ENCODE measurements at places on chromosomes 3 and 15.

DNA sequence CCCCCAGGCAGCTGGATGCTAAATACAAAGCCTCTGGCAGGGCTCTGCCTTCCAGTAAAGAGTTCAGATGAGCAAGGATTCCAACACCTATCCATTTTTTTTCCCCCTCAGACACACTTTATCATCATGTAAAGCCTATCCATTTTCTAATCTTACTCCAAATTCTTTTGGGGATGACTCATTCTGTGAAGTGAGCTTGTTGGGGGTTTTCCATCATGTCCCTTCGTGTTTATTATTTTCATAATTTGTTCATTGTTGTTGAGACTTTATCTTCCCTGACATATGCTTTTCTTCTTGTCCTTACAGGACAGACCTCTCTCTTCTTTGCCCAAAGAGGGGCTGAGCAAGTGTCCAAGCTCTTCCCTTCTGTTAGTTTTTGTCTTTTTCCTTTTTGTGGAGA lies 34.7 kb upstream of the SH3BP5 start:
- DNase-seq, result no peak

DNA sequence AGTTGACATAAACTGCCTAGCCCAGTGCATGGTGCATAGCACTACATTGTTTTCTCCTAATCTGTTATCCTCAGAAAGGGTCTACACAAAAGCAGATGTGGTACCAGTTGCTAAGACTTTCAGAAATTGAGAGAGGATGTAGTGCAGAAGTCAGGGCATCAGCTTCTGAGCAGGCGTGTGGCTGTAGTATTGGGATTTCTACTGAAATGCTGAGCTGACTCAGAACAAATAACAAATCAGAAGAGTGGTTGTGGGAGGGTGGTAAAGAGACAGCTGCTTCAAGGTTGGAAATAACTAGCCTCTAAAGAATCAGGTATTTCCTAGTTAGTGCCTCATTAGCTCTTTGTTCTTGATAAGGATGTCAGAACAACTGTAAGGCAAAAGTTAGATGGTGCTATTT lies 161.3 kb downstream of the AKAP13 start:
- DNase-seq, result no peak

- no peak for DNase-seq
Observed at GRCh38 chr15:63426552-63426951, 44.9 kb upstream of the CA12 start.

DNA sequence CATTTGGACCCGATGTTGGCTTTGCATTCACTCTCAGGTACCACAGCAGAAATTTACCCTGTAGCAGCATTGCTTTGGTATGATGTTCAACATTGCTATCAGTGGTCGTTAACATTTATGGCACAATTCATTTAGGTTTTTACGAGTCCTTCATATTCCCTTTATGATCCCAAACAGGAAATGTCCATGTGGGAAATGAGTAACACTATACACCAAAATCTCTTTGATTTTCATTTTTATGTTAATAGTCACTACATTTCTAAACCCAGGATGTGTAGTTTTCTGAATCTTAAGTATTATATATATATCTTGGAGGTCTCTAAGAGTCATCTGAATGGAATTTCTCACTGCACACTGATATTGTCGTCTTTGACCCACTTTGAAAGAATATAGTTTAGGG lies 78.5 kb upstream of the RBMS3 start:
- DNase-seq, result no peak

- no peak for DNase-seq
Observed at GRCh38 chr3:50264964-50265485, 3.9 kb upstream of the SEMA3B start.

- DNase-seq, result no peak
Observed at GRCh38 chr3:129732200-129732876, 125.9 kb upstream of the PLXND1 start.

DNA sequence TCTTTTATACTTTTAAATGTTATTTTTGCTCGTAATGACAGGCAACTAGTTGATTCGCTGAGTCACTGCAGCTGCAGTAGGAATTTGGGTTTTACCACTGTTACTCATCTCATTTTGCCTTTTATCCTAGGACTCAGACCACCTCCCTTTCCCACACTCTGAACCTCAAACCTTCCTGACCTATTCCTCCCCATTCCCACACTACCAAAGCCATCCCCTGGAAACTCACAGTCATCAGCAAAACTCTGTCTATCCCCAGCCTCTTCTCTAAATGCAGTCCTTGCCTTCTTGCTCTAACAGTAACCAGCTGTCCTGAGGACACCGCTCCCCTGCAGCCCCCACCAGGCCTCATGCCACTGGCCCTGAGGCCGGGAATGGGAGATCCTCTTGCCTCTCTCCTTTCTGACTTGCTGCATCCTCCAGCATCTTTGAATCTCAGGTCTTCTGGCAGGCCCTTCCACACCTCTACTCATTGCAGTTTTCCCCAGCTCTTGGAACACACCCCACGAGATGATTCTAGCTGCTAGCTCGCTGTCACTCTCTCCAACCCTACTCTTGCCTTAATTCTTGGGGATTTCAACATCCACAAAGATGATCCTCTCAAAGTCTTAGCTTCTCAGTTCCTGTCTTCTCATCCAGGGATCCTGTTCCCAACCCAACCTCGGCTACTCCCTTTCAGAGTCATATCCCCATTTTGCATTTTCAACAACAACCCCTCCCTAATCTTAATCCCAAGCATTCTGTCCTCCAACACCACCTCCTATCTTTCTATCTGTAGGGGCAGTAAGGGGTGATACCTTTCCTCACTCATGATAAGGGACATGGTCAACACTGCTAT lies 55.9 kb upstream of the C3orf80 start:
- DNase-seq, result no peak

DNA sequence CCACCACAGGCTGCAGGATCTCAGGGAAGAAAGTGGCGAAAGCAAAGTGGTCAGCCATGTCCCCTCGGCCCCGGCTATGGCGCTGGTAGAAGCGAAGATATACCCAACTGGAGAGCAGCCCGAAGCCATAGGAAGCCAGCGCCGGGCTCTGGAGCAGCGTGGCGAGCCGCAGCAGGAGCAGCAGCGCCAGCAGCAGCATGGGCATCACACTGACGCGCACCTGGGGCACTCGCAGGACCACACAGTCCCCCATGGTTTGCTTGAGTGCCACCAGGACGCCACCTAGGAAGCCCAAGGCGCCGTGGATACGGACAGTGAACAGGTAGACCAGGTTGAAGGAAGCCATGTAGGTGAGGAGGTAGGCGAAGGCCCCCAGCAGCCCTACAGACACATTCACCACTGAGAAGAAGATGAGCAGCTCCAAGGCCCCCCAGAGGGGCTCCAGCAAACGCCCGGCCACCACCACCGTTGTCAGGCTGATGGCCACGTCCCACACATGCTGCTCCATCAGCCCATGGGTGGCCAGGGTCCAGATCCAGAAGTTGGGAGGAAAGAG lies 888 bp downstream of the TMEM115 start:
- DNase-seq, result no peak

DNA sequence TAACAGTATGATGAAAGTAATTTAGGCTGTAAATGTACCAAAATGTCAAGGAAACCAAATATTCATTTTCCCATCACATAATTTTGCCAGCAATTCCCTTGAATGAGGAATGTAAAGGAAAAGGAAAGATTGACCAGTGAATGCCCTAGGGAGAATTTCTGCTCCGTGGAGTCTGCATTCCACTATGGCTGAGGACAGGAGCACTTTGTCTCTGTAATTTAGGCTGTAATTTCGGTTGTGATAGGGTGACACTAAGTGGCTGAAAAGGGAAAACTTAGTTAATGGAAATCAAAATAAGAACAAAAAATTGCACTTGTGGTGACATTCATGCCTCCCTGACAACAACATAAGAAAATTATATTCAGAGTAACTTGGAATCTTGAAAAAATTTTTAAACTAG lies 8.3 kb upstream of the TMEM207 start:
- DNase-seq, result no peak

GRCh38 chr3:170437176-170437575 lies 18.5 kb downstream of the CLDN11 start:
- DNase-seq, result no peak

DNA sequence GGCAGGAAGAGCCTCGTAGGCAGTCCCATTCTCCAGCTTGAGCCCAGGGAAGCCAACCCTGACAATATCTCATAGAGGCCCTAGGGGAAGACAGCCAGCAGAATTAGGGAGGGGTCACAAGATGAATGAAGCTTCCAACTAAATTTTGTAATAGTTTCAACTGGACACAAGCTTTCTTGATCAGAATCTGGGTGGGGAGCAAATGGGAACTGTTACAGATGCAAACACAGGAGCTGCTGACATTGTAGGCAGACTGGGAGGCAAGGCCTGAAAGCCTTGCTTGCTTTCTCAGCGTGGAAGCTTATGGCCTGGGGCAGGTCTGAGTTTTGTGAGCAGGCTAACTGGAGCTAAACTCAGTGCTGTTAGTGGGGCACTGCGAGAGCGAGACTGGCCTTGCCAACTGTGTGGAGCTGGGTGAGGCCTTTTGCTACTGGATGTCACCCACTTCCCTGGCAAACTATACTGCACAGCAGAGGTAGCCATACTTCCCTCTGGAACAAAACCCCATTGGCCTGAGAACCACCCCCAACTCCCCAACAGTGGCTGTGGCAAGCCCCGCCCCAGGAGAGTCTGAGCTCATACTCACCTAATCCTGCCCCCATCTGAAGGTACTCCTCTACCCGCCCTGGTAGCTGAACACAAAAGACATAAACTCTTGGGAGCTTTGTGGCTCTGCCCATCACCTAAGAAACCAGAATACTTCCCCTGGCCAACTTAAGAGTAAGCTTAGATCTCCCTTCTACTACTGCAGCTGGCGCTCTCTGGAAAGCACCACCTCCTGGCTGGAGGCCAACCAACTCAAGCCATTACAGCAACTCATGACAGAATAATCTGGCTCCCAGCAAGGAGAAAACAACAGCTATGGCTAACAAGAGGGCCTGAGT lies 42.9 kb downstream of the CFAP20DC start:
- no peak for DNase-seq

- no peak for DNase-seq
Observed at GRCh38 chr3:168951368-168951767, 712.1 kb downstream of the MECOM start.

GRCh38 chr3:42336103-42336502 lies 70.1 kb upstream of the CCK start:
- DNase-seq, result no peak

DNA sequence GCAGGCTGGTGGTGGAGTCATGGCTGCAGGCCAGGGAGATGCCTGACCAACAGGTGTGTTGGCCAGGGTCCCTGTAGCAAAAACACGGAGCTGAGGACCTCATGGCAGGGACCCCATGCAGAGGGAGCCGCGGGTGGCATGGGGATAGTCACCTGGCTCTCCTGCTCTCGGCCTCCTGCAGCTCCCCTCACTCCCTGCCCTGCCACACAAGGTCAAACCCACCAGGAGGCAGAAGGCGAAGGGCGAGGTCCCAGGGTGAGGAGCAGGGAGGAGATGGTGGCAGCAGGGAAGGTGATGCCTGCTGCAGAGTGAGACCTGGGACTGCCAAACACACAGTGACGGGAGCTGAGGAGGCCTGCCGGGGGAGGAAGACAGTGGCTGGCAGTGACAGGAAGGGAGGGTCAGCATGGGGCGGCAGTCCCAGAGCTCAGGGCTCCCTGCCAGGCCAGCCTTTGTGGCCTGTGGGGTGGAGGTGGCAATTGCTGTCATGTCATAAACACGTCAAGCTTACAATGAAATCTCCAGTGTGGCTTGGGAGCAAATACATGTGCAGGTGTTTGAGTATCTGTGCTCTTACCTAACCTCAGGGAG lies 144.3 kb downstream of the TJP1 start:
- no peak for DNase-seq

DNA sequence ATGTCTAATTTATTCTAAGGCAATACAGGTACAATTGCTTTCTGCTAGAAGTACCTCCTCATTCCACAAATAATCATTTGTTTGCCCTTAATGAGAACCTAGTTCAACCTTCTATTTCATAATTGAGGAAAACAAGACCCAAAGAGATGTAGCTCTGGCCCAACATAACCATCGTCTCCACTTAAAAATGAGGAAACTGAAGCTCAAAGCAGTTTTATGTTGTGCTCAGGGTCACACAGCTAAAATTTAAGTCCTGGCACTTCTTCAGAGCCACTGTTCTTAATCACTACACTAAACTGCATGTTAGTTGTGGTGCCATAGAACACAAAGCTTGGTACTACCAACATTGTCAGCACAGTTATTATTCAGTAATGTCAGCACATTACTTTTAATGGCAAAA lies 108.0 kb downstream of the SERPINI1 start:
- DNase-seq, result no peak

DNA sequence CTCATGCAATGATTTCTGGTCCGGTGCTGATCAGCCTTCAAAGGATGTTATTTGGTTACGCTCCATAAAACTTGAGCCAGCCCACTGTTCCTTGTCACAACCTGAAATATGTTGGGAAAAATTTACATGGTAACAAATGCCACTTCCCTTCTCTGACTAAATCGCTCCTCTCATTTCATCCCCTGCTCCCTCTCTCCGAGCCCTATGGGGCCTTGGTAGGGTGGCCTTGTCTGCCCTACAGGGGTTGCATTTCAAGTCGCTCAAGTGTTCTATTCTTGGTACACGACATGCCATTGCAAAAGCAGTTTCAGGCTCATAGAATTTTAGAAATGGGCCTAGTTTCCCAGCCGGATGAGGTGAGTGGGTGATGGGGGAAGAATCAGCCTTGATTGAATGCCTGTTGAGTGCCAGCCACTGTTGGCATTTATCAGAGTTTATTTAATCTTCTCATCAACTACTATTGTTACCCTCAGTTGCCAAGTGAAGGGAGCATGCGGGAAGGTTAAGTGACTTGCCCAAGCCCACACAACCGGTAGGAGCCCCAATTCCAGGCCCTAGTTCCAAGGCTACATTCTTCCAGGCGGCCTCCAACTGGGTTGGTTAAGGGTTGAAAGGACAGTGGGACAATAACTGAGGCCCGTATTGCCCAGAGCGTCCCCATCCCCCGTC lies 961 bp upstream of the ABHD2 start:
- DNase-seq, result no peak

DNA sequence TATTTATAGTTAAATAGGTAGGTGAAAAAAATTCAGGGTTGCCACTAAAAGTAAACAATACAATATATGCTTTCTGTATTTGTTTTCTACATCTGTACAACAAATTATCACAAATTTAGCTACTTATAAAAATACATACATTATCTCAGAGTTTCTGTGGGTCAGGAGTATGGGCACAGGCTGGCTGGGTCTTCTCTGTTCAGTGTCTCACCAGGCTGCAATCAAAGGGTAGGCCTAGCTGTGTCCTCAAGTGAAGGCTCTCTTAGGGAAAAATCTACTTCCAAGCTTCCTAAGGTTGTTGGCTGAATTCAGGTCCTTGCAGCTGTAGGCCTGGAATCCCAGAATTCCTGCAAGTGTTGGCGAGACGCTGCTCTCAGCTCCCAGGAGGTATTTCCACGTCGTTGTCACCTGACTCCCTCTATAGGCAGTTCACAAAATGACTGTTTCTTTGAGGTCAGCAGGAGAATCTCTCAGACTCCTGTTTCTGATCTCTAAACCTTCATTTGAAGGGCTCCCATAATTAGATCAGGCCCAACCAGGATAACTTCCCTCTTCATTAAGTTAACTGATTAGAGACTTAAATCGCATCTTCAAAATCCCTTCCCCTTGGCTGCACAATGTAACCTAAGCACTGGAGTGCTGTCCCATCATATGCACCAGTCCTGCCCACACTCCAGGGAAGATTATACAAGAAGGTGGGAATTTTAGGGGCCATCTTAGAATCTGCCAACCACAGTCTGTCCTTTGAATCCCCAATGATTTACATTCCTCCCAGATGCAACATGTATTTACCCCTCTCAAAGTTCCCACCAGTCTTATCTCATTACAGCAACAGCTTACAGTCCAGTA lies 296.6 kb downstream of the SUCLG2 start:
- no peak for DNase-seq
